ENCODE measurements at places on chromosomes 3 and 15. TPM values are rescaled to one million over a fixed set of nuclear protein-coding genes. Genes with fewer than 3 reads are reported as not detected.

DNA sequence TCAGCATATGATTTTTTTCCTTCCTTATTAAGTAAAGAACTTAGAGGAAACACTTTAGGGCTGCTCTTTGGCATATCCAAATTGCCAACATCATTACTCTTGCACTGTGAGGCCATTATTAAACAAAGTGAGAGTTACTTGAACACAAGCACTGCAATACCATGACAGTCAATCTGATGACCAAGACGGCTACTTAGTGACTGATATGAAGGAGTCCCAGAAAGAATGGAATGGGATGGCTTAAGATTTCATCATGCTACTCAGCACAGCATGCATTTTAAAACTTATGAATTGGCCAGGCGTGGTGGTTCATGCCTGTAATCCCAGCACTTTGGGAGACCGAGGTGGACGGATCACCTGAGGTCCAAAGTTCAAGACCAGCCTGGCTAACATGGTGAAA is 55.2 kb downstream of the FAM98B start:
- DNase-seq = no peak

DNA sequence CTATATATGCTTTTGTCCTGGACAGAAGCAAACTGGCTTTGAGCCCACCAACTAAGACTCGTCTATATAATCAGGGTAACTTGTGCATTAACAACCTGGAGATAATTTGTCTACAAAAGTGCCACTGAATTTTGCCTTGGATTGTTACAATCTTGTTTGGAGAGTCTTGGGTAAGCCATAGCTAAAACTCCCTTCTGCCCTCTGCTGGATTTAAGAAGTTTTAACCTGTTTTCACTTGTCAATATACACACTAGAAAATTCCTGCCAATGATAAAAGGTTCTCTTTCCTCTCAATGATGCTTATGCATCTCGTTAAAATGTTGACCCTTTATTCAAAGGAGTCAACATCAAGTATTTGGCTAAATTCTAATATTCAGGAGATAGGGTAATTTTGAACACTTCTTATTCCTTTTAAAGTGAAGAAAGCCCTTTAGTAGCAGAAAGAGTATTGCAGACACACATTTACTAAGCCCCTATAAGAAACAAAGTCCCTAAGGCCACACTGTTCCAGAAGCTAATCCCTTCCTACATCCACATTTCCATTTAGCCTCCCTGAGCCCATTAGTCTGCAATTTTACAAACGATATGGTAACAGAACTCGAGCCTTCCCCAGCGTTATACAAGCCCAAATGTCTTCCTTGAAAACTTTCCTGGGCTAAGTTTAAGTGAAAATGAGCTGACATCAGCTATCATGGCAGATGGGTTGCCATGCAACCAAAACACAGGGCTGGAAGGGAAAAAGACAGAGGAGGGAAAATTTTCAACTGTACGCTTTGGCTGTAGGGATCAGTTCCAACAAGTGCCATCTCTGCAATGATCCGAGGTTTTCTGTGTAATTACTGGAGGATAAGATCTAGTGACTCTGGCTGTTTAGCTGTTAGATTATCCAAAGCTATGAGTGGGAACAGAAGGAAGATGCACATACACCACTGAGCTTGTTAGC is 75.9 kb upstream of the FGF12 start:
- DNase-seq = no peak

DNA sequence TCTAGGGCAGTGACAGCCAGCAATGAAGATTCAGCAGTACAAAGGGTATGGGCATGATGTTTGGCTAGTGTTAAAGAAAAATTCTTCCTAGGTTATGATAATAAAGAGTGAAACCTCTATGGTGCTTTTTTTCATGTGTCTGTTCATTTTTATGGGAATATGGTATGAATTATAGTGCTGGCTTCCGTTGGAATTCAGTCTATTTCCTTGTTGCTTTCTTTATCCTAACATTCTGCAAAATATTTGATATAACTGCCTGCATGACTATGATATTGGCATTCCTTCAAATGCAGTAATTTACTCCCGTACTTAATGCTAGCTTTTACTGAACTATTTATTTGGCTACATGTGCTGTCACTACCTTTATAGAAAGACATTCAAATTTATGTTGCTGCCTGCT is 57.6 kb upstream of the ATP11B start:
- no peak for DNase-seq

GRCh38 chr15:50675535-50676144 is 11.0 kb downstream of the TRPM7 start:
- no peak for DNase-seq

GRCh38 chr3:149129326-149130205 is at the start of gene HPS3:
Gene HPS3, plus strand, starts transcription at chr3:149129638. Its CDS starts 86 bp downstream, at chr3:149129724.
- peak; percentile 90 for DNase-seq

- no peak for DNase-seq
Measured at GRCh38 chr3:84141571-84141970, 817.2 kb upstream of the CADM2 start.

- no peak for DNase-seq
Measured at GRCh38 chr3:150057227-150057626, 86.5 kb upstream of the PFN2 start.

DNA sequence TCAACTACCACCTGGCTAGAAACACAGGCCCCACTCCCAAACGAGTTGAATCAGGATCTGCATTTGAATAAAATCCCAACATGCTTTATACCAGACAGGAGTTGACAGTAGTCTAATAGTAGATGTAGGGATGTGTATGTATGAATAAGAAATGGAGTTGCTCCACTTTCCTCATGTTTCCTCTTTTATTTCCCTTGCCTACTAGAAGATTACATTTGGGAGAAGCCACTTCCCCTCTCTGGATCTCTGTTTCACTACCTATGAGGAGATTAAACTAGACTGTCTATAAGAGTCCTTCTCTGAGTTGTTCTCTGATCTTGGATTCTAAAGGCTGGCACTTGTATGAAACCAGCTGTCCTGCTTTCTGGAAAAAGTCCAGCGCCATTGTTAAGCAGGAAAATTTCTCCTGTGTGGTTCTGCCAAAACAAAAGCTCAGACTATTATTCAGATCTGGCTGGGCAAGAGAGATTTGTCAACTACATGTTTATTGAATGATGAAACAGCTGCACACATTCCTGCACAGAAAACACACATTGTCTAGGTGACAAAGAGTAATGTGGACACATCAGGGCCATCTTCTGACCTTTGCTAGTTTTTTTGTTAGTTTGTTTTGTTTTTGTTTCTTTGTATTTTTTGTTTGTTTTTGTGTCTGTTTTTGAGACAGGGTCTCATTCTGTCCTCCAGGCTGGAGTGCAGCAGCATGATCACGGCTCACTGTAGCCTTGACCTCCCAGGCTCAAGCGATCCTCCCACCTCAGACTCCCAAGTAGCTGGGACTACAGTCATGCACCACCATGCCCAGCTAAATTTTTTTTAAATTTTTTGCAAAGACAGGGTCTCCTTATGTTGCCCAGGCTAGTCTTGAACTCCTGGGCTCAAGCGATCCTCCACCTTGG is 29.9 kb downstream of the ACP3 start:
- DNase-seq = no peak

- no peak for DNase-seq
Measured at GRCh38 chr3:43958005-43958770, 267.4 kb downstream of the ABHD5 start.

DNA sequence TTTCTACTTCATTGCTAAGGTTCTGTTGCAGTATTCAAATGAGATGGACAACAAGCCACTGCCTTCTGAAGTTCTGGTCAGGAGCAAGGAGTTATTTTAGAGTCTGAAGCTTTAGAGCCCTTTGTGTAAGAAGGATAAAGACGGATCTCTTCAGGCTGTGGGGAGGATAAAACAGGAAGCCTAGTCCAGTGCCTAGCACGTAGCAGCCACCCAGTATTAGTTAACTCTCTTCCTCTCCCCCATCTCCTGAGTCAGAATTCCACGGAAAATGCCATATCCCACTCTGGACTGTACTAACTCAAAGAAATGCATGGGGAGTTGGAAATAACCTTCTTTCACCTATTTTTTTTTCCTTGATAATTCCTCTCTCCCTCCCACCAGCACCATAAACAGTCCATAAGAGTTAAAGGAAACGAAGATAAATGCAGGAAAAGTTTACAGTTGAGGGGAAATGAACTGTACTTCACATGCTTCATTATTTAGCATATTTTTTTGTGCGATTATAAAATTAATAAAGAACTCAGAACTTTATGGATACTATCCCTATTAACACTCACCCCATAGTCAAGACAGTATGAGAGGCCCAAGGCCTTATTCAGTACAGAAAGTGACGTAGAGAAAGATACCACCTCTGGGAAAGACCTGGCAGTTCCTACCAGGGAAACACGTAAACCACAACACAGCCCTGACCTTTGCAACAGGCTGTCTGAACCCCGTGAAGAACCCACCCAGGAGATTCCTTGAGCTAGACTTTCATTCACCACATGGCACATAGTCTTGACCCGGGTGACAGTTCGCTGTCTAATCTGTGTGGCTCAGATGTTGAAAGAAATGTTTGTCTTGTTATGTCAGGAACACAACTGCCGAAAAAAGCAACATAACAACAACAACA is 9.2 kb downstream of the IGF2BP2 start:
- no peak for DNase-seq

- no peak for DNase-seq
Measured at GRCh38 chr3:178494386-178494785, 41.9 kb upstream of the KCNMB2 start.

DNA sequence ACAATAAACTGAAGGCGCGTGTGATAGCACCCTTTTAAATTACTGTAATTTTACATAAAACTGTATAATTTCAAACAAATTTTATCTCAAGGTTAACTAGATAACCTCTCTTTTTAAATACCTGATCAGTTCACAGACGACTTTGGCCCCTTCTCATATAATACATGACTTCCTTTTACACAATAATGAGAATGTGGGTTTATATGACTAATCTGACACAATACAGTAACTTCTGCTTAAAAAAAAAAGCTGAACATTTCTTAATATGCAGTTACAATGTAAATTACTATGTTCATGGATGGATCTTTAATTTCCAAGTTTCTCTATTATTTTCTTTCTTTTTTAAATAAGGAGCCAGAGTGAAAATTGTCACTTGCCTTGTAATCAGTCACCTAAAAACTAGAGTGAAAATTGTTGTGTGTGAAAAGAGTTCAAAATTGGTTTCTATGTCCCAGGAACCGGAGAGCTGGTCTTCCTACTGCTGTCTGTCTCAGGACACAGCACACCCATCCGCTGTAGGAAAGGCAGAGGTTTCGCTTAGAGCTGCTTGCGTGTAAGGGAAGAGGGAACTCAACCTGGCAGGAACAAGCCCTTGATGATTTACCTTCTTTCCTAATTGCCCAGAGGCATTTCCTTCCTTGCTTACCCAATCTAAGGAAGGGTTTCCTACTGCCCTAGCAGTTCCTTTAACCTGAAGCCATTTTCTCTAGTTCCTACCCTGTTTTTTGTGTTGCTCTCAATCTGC is 33.3 kb downstream of the PLD1 start:
- DNase-seq = no peak

- DNase-seq = no peak
Measured at GRCh38 chr15:41983221-41983620, 10.9 kb upstream of the EHD4 start.

DNA sequence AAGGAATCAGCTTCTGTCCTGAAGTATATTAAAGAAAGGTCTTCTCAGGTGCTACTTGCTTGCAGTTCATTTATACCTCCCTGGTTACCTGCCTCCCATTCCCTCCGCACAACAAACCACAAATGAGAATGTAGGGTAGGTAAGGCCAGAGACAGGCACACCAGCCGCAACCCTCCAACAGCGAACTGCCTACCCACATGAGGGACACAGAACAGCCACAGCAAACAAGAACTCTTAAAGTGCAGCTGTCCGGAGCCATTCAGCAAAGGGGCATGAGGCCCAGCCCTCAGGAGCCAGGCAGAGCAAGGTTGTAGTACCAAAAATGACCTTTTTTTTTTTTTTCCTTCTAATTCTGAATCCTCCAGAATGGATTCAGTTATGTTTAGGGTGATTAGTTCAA is 52.4 kb downstream of the SPSB4 start:
- DNase-seq = no peak

DNA sequence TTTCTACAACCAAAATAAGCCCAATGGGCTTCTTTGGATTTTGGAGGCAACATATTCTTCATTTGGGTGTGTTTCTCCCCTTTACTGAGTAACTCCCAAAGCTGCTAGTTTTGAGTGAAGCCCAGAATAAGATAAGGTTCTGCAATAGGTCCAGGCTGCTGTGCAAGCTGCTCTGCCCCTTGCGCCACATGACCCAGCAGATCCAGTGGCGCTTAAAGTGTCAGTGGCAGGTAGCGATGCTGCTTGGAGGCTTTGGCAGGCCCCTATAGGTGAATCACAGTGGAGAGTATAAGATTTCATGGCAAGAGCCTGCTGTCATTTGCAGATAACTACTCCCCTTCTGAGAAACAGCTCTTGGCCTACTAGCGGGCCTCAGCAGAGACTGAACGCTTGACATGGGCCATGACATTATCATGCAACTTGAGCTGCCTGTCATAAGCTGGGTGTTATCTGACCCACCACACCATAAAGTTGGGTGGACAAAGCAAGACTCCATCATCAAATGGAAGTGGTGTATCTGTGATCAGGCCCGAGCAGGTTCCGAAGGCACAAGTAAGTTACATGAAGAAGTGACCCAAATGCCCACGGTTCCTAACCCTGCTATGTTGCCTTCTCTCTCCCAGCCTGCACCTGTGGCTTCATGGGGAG is 88.4 kb upstream of the OXTR start:
- DNase-seq = no peak

- DNase-seq = no peak
Measured at GRCh38 chr15:82798104-82798503, 7.8 kb downstream of the FSD2 start.

DNA sequence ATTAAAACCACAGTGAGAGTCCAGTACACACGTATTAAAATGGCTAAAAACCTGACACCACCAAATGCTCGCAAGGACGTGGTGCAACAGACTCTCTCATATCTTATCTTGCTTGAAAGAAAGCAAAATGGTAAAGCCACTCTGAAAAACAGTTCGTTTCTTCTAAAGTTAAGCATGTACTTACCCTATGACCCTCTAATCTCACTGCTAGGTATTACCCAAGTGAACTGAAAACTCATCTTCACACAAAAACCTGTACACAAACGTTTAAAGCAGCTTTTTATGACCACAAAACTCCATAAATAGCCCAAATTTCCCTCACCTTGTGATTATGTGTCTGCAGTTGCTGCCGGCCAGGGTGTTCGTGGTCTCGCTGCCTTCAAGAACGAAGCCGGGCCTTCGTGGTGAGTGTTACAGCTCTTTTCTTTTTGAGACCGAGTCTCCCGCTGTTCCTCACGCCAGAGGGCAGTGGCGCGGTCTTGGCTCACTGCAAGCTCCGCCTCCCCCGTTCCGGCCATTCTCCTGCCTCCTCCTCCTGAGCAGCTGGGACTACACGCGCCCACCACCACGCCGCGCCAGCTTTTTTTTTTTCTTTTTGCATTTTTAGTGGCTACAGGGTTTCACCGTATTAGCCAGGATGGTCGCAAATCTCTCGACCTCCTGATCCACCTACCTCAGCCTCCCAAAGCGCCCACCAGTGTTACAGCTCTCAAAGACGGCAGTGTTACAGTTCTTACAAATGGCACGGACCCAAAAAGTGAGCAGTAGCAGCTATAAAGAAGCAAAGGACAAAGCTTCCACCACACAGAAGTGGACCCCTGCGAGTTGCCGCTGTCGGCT is 165.4 kb downstream of the TJP1 start:
- peak; percentile 90 for DNase-seq

The TOPBP1 gene
- 51.5 TPM for total RNA-seq

The POLG gene
- total RNA-seq = 57.7 TPM

The ALDH1L1 gene
- total RNA-seq = 0.90 TPM

The MRAS gene
- 10.9 TPM for total RNA-seq

The GATA2 gene
- total RNA-seq = 2.7 TPM

The PRSS50 gene
- total RNA-seq = 0.24 TPM

The BMF gene
- 13.2 TPM for total RNA-seq

The BCHE gene
- total RNA-seq = 1.4 TPM

The NXPE3 gene
- total RNA-seq = 16.6 TPM

The SENP5 gene
- total RNA-seq = 30.4 TPM
